NCI-H2171 treated with DMSO at 0.1 percent for 48 hours (cell line): ENCODE measurements at places on chromosomes 12 and 14.
A peak's percentile ranks its signal among the peaks of the same experiment; 100 is the strongest.

GRCh38 chr12:113634982-113635381 is 163.3 kb upstream of the LHX5 start:
- no peak for DNase-seq

GRCh38 chr14:59017285-59017965 is 171.0 kb upstream of the DAAM1 start:
- no peak for DNase-seq

DNA sequence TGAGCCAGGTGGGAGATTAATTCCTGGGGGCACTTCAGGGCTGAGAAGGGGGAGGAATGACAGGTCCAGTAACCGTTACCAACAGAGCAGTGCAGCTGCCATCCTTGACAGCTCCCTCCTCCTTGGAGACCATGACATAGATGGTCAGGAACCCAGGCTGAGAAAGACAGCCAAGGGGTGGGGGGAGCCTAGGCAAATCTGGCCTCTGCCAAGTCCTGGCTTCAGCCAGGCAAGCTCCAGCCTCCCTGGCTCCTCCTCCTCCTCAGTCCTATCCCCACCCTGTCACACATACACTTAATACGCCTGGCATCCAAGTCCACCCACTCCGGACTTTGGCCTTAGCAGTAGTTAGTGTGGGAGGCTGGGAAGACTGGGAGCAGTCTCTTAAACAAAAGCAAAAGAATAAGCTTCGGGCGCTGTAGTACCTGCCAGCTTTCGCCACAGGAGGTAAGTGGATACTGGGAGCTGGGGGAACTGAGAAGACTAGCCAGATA is at the start of gene RDH5:
RDH5 (plus strand) TSS at position 323 of the 494 bp plus-strand sequence. CDS start 792 bp downstream, outside the sequence.
- no peak for DNase-seq

GRCh38 chr14:95515080-95515489 is 1.4 kb downstream of the SYNE3 start:
- DNase-seq = peak; percentile 92

DNA sequence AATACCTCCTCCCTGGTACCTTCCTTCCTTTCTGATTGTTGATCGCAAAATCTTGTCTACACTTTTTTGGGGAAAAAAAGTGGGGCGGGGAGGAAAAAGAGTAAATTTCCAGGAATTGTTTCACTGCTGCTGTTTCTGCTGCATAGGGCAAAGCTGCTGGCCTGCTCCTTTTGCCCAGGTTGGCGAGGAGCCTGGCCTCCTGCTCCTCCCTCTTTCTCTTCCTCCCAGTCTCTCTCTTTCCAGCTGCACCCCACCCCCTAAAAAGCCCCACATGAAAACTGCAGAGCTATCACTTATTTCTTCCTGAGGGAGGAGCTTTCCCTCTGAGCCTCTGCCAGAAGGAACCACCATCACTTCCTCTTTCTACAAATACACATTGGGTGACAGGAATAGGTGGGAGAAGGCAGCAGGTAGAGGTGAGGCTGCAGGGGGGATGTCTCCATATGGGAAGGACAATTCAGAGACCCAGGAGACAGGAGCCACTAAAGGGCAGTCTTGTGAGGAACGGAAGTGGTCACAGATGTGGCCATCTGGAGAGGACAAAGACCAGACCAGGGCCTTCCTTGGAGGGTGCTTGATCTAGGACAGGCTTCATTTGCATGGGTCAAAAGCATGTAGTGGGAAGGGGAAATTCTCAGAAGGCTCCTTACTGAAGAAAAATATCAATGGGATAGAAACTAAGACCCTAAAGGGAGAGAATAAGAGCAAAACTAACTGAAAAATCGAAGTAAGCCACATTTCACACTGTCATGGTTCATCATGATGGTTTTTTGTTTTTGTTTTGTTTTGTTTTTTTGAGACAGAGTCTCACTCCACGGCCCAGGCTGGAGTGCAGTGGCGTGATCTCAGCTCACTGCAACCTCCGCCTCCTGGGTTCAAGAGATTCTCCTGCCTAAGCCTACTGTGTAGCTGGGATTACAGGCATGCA is 14.8 kb downstream of the ZBTB39 start:
- DNase-seq = no peak

GRCh38 chr14:102252834-102253801 is 51.8 kb downstream of the MOK start:
- DNase-seq = no peak

GRCh38 chr12:101880769-101881168 is 3.4 kb downstream of the DRAM1 start:
- DNase-seq = no peak

- DNase-seq = peak; percentile 3
Measured at GRCh38 chr12:10562306-10562933, 51.0 kb downstream of the MAGOHB start.

GRCh38 chr14:52190337-52190931 is 77.1 kb upstream of the PTGDR start:
- no peak for DNase-seq
